A549 treated with Mapracorat at 1 μM for 4 hours (cell line): ENCODE measurements at places on chromosomes 5 and 9. TPM values are rescaled to one million over a fixed set of nuclear protein-coding genes. Genes with fewer than 3 reads are reported as not detected.

NR2F1-AS1 gene
- 1.9 to 4.7 TPM (median 3.7 TPM) in 5 replicates for total RNA-seq

WHRN gene
- total RNA-seq = 5.0 to 8.2 TPM (median 6.9 TPM) in 5 replicates

OR1J1 gene
- not detected in 5 replicates for total RNA-seq

NMUR2 gene
- total RNA-seq = 0.08 to 0.21 TPM (median 0.09 TPM) in 4 of 5 replicates, not detected in the other

DYNC2I2 gene
- 97.2 to 146 TPM (median 137 TPM) in 5 replicates for total RNA-seq

NUTM2F gene
- total RNA-seq = 0.06 to 0.07 TPM in 2 of 5 replicates, not detected in the others

LRRC26 gene
- 0.59 to 2.0 TPM (median 1.8 TPM) in 5 replicates for total RNA-seq

TRPM6 gene
- total RNA-seq = 1.7 to 2.0 TPM (median 1.9 TPM) in 5 replicates

PRRC2B gene
- 44.1 to 78.1 TPM (median 65.1 TPM) in 5 replicates for total RNA-seq

C1QTNF3 gene
- total RNA-seq = 0.17 to 0.26 TPM (median 0.20 TPM) in 4 of 5 replicates, not detected in the other

ZNF454 gene
- not detected in 5 replicates for total RNA-seq

ZNF782 gene
- total RNA-seq = 1.1 to 2.7 TPM (median 2.0 TPM) in 5 replicates

RNF183 gene
- 0.08 TPM in 1 of 5 replicates, not detected in the others for total RNA-seq

SLC6A18 gene
- not detected in 5 replicates for total RNA-seq

HTR1A gene
- total RNA-seq = not detected in 5 replicates

BTF3 gene
- 1,037 to 1,272 TPM (median 1,086 TPM) in 5 replicates for total RNA-seq

CBY3 gene
- not detected in 5 replicates for total RNA-seq

SV2C gene
- 0.04 TPM in 1 of 5 replicates, not detected in the others for total RNA-seq

LRRC70 gene
- 0.12 to 0.31 TPM (median 0.30 TPM) in 3 of 5 replicates, not detected in the others for total RNA-seq

KIAA0825 gene
- 0.29 to 0.66 TPM (median 0.62 TPM) in 5 replicates for total RNA-seq

C8G gene
- 0.42 to 3.2 TPM (median 0.76 TPM) in 5 replicates for total RNA-seq

MAN1B1 gene
- total RNA-seq = 40.2 to 53.2 TPM (median 51.7 TPM) in 5 replicates

CD274 gene
- total RNA-seq = 1.4 to 2.3 TPM (median 1.6 TPM) in 5 replicates

PRDM9 gene
- not detected in 5 replicates for total RNA-seq

ADAMTS2 gene
- total RNA-seq = 0.08 to 0.15 TPM (median 0.10 TPM) in 4 of 5 replicates, not detected in the other

MYORG gene
- 4.1 to 6.9 TPM (median 6.3 TPM) in 5 replicates for total RNA-seq

STK32A gene
- 0.10 to 0.55 TPM (median 0.28 TPM) in 5 replicates for total RNA-seq

UNC5A gene
- total RNA-seq = 0.39 to 0.71 TPM (median 0.57 TPM) in 5 replicates

RPL37 gene
- 2,645 to 3,238 TPM (median 2,796 TPM) in 5 replicates for total RNA-seq

LHX3 gene
- 0.05 to 0.20 TPM (median 0.12 TPM) in 5 replicates for total RNA-seq

PTGDS gene
- total RNA-seq = 0.44 to 0.61 TPM (median 0.47 TPM) in 4 of 5 replicates, not detected in the other

DNAJC21 gene
- 23.5 to 25.9 TPM (median 25.2 TPM) in 5 replicates for total RNA-seq

PIP5KL1 gene
- 1.0 to 3.5 TPM (median 1.6 TPM) in 5 replicates for total RNA-seq

PLPPR1 gene
- total RNA-seq = not detected in 5 replicates

FEM1C gene
- total RNA-seq = 6.1 to 7.8 TPM (median 7.3 TPM) in 5 replicates

SAPCD2 gene
- total RNA-seq = 13.5 to 26.0 TPM (median 23.9 TPM) in 5 replicates

GRM6 gene
- total RNA-seq = not detected in 5 replicates

PGGT1B gene
- total RNA-seq = 17.7 to 25.0 TPM (median 21.5 TPM) in 5 replicates

NIM1K gene
- total RNA-seq = 0.07 to 0.50 TPM (median 0.14 TPM) in 5 replicates

ST6GALNAC4 gene
- total RNA-seq = 13.8 to 18.8 TPM (median 16.9 TPM) in 5 replicates

HRCT1 gene
- 0.32 to 0.51 TPM (median 0.40 TPM) in 5 replicates for total RNA-seq
